ENCODE measurements at places on chromosomes 11 and 22.

DNA sequence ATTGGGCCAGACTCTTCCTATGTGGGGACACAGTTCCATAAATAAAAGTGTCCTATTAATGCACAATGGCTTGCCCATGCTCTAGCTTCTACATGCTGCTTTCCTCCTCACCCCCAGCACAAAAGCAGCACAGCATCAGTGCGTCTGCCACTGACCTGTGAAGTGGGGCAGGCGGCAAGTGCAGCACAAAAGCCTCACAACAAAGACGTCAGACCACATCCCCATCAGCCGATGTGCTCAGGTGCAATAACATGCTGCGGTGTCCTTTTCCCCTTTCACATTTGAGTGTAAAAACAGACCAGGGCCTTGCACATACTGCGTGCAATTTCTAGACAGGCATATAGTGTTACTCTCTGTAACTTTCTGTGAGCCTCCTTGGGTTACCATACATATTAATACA, 12.8 kb downstream of the DKK3 start:
- no peak for DNase-seq

GRCh38 chr11:114149689-114150407, 90.3 kb downstream of the ZBTB16 start:
- peak; percentile 82 for DNase-seq

GRCh38 chr11:128472128-128473089, 114.9 kb downstream of the ETS1 start:
- no peak for DNase-seq

- DNase-seq = no peak
Observed at GRCh38 chr11:68774194-68774585, 22.9 kb upstream of the TESMIN start.

- no peak for DNase-seq
Observed at GRCh38 chr22:23255506-23256170, 75.3 kb downstream of the BCR start.

DNA sequence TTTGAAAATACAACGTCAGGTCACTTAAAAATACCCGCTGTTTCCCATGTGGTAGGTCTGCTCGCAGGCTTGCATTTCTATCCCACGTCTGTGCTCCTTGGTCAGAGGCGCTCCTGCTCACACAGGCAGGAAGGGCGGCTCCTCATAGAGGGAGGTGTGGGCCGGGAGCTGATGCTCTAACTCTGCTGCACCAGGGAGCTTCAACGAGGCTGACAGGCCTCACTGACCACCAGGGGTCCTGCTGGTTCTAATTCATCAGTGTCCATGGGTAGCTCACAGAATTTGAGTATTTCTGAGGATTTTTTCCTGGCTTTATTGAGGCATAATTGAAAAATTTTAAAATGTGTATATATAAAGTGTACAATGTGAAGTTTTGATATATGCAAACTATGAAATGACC, 68.5 kb downstream of the PIWIL3 start:
- DNase-seq = no peak

DNA sequence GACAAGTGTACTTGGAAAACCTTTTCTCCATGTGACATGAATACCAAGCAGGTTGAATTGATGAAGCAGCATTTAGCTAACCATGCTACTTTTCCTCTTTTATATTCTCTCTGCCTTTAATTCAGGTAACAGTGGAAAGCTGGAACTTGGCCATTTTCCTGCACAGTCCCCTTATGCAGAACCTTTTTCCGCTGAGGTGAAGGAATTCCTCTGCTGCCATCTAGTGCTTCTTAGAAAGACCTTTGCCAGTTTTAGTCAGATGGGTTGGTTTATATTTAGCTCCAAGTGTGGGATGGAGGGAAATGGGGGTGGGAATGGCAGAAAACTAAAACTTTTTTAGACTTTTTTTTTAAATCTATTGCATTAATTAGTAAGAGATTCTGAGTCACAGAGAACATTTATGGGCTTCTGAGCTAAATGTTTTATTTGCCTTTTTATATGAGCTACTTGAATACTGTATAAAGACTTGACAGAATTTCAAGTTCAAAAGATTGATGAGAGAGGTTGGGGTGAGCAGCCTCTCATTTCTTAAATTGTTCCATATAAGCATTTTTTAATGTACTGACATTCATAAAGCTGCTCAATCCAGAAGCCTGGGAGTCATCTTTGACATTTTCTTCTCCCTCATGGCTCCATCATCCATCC, 153.9 kb upstream of the ZC3H12C start:
- DNase-seq = peak; percentile 81

DNA sequence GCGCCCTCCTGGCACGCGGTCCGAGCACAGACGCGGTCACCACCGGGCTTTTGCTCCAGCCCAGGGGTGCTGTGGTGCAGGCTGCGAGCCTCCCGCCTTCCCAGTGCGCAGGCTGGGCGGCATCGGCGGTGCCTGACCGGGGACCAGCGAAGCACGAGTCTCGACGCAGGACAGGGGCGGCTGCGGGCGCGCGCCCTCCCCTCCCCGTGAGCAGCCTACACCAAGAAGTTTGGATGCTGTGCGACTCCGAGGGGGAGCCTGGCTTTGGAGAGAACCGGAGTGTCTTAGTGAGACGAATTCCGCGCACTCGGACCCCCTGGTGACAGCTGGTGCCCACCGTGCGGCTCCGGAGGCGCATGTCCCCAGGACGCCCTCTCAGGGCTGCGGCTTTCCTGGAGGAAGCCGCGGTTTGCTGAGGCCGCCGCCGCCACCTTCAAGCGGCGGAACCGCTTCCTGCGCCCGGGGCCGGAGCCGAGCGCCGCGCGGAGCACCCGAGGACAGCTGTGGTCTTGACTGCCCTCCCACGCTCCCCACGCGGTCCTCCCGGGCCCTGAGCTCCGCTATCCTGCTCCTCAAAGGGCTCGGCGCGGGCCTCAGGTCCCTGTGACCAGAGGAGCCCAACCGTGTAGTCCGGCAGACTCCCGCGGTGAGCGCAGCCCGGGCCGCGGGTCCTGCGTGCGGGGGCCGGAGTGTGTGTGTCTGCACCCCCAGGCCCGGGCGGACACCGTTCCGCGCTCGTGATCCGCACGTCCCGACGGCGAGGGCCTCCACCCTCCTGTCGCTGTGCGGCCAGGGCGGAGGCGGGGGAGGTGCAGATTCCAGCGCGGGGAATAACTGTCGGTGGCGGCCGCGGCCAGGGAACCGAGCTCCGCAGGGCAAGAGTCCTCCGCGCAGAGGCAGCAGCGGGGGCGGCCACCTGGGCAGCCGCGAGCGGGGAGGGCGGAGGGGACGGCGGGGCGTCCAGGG, 1.7 kb downstream of the FGF3 start:
- DNase-seq = no peak

- DNase-seq = no peak
Observed at GRCh38 chr11:40230821-40231220, 1228.6 kb downstream of the LRRC4C start.

GRCh38 chr22:31603081-31603525, 58.9 kb downstream of the PISD start:
- DNase-seq = peak; percentile 56

DNA sequence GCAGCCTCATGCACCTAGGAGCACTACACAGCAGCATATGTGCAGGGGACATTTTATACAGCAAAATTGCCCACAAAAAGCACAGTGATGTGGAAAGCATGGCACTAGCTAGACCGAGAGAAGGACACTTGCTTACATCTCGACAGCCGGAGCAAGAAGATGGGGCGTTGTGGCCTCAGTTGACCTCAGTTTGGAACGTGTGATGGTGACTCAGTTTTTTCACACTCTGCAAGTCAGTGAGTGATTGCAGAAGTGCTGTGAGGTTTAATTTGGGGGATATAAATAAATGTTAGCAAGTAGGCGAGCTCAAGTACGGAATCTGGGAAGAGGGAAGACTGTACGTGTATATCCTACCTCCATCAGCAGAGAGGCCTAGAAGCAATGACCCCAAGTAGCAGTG, 23.3 kb downstream of the LRP5 start:
- no peak for DNase-seq

DNA sequence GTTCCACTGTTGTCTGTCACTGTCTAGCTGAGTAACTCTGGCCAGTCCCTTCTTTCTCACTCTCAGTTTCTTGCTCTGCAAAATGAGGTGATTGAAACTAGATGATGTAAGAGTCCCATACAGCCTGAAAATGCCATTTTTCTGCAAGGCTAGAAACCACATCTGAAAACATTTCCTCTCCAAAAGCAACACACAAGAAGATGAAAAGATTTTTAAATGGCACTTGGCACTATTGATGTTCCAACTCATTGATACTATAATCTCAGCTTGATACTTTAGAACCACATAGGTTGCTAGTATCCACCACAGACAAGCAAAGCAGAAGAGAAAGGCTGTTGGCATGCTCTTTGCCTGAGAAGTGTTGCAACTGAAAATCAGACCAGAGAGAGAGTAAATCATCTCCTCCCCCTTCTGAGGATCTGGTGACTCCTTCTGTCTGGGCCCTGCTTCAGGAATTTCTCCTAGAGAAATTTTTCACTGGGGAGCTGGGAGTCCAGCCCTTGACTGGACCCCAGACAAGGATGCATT, 1217.9 kb downstream of the LRRC4C start:
- DNase-seq = no peak

DNA sequence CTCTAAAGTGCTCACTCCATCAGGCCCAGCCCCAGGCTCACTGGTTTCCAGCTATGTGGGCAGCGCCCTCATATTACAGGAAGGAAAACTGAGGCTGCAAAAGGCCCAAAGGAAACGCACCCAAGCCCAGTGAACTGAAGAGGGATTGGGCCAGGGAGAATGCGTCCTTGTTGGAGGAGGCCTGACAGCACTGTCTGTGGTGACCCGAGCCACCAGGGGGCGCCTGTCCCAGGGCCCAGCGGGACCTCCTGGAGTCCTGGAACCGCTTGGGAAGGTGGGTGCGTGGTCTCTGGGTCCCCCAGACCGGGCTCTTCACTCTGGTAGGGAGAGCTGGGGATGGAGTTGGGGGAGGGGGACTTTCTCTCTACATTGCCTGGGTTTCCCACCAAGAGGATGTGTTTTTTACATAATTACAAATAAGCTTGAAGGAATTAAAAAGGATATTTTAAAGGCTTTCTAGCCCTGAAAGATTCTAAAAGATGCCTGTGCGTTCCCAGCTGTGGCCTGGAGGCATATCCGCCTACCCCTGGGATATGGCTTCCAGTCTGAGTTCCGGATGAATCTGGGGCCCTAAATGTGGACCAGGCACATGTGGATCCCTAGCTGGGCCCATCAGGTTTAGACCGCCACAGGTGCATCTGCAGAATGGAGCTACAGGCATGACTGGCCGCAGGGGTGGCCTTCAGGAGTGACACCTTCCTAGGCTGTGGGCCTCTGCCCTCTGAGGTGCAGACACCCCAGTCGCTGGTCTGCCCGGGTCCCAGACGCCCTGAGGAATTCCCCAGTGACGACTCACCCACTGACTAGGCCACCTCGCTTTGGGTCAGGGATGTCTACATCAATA, 4.2 kb downstream of the SPI1 start:
- DNase-seq = peak; percentile 79

DNA sequence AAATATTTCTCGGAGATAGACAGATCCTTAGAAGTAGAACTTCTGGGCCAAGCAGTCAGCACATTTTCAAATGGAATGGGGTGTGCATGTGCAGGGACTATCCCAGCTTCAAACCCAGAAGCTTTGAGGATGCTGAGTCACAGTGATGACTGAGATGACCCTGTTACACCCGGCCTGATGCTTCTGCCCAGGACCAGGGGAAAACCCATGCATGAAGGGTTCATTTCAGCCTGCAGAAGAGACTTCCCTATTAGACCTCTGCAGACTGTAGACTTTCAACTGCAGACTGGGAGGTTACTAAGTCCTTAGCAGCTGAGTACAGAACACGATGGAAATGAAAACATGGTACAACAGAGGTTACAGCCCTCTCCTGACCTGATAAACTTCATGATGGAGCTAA, 3.6 kb upstream of the OR2AT4 start:
- peak; percentile 52 for DNase-seq

DNA sequence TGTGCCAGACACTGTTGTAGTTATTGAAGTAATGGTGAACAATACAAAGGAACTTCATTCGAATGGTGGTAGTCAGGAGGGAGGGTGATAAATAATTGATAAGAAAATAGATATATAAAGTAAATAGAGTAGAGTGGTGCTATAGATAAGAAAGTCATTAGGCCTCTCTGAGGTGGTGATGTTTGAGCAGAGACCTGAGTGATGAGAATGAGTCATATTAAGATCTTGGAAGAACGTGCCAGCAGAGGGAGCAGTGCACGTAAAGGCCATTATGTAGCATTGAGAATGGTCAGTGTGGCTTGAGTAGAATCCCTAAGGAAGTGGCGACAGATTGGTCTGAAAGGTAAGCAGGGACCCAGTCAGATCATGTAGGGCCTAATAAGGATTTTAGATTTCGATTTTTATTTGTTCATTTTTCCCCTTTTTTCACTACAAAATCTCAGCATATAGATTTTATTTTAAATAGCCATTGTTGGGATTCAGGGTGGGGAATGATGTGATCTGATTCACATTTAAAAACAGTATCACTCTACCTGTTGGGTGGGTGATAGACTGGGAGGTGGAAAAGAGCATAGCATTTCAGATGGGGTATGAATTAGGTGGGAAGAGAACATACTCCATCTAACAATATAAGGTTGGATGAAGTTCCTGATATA, 44.7 kb downstream of the CCDC90B start:
- DNase-seq = peak; percentile 75

DNA sequence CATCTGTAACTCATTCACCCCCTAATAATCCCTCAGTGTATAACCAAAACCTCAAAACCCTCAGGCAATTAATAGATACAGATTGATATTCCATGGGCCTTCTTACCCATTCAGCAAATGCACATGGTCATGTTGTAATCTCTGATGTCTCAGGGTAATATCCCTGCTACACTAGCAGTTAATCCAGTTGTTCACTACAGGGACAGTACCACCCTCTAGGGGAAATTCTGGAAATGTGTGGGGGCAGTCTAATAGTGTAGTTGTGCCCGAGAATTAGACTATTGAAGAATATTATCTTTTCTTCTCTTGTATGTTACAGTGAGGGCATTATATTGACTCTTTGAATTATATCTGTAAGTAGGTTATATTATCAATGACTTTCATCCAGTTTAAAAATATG, 175.4 kb downstream of the CWF19L2 start:
- no peak for DNase-seq

DNA sequence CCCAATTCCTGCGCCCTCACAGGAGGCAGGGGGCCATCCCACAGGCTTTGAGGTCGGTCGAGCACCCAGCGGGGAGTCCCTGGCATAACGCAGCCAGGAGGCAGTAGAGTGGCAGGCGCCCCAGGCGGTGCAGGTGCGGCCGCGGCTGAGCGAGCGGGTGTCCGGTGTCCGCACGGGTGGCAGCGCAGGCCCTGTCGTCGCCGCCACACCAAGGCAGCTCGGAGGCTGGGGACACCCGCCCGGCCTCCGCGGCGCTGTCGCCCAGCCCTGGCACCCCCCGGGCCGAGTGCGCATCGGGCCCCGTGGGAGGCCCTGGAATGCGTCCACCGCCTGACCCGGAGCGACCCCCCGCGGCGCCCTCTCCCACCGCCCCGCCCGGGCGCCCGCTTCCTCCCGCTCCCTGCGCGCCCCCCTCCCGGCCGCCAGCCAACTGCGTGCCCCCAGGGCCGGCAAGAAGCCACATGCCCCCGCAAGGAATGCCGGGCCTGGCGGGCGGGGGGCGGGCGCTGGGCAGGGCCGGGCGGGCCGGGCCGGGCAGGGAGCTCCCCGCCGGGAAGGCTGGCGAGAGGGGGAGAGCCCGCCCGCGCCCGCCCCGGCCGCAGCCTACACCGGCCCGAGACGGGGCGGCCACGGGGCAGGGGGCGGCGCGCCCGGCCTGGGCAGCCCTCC, 33.9 kb downstream of the PRDM11 start:
- peak; percentile 69 for DNase-seq

GRCh38 chr11:6129635-6130034, 22.2 kb downstream of the OR56B4 start:
- no peak for DNase-seq

- DNase-seq = no peak
Observed at GRCh38 chr11:68950270-68950669, 30.5 kb downstream of the MRGPRD start.

GRCh38 chr22:49151256-49152126, 676.2 kb downstream of the BRD1 start:
- DNase-seq = no peak

Data from myocyte (in vitro differentiated cells).